Aorta (tissue), 5 donors: ENCODE measurements at places on chromosomes 2 and 18. TPM values are rescaled to one million over a fixed set of nuclear protein-coding genes. Genes with fewer than 3 reads are reported as not detected.

GRCh38 chr2:128681507-128681906 lies 362.8 kb upstream of the HS6ST1 start:
- H3K4me3 ChIP-seq, result no peak overlapping the region
- no peak for DNase-seq
- no peak overlapping the region for H3K27ac ChIP-seq

The CFAP221 gene
- total RNA-seq, result 0.69 TPM

The RUFY4 gene
- 0.45 TPM for total RNA-seq

DNA sequence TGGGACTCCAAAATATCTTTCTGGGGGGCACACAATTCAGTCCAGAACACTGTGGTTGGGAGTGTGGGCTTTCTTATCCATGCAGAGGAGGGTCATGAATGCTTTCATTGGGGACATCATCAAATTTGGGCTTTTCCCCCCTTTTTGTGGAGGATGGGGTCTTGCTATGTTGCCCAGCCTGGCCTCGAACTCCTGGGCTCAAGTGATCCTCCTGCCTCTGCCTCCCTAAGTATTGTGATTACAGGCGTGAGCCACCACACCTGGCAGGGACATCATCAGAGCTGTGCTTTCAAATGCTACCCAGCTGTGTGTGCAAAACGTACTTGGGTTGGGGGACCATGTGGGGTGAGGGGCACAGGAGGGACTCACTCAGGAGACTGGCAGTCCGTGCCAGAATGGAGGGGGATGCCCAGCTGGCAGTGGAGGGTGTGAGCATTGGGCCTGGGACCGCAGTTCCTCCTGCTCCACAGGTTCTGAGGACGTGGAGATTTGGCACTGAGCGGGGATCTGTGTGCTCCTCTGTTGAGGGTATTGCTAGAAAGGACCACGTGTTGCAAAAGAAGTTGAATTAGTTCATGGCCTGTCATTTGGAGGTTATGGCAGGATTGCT lies 24.4 kb downstream of the EMILIN2 start:
- no peak overlapping the region for H3K27ac ChIP-seq
- H3K27me3 ChIP-seq, result no peaks in the 10 kb centered on the region
- DNase-seq, result no peak
- H3K36me3 ChIP-seq, result no peaks in the 10 kb centered on the region

- no peak for DNase-seq
- H3K36me3 ChIP-seq, result no peaks in the 10 kb centered on the region
- no peaks in the 10 kb centered on the region for H3K4me1 ChIP-seq
- H3K27me3 ChIP-seq, result no peaks in the 10 kb centered on the region
- H3K4me3 ChIP-seq, result no peak overlapping the region
Observed at GRCh38 chr2:128228894-128229293, 89.8 kb downstream of the HS6ST1 start.

DNA sequence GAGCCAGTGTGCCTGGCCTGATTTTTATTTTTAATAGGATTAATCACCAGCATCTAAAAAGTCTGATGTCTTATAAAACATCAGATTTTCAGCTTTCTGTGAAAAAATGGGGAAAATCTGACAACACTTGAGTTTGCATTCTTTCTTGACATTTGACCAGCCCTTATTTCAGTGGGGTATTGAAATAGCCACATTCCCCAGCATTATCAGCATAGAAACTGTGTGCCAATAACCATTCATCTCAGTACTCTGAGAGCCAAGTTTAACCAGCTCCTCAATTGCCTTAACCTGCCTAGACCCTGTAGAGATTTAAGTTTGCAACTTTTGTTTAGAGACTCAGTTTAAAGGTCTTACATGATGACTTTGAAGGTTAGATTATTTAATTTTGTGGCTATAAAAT lies 155.0 kb downstream of the CERS6 start:
- DNase-seq, result no peak
- H3K27ac ChIP-seq, result no peak overlapping the region
- no peaks in the 10 kb centered on the region for H3K27me3 ChIP-seq
- no peak overlapping the region for H3K4me3 ChIP-seq

DNA sequence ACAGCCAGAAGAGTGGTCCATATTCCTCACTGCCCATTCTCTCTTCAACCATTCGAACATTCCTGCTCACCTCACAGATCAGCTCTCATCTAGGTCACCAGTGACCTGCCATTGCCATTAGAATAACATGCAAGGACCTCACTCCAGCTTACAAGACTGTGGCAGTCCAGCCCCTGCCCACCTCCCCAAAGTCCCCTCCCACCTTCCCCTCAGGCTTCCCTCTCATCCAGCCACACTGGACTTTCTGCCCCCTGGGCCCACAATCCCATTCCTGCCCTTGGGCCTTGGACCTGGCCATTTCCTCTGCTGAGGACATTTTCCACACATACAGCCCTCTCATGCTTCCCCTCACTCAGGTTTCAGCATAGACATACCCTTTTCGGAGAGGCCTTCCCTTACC lies 5.2 kb upstream of the TMEM177 start:
- no peaks in the 10 kb centered on the region for H3K27me3 ChIP-seq
- no peak overlapping the region for H3K4me3 ChIP-seq
- no peak for DNase-seq
- no peaks in the 10 kb centered on the region for H3K36me3 ChIP-seq

The CNTNAP5 gene
- total RNA-seq, result not detected

The LRP2 gene
- not detected for total RNA-seq

DNA sequence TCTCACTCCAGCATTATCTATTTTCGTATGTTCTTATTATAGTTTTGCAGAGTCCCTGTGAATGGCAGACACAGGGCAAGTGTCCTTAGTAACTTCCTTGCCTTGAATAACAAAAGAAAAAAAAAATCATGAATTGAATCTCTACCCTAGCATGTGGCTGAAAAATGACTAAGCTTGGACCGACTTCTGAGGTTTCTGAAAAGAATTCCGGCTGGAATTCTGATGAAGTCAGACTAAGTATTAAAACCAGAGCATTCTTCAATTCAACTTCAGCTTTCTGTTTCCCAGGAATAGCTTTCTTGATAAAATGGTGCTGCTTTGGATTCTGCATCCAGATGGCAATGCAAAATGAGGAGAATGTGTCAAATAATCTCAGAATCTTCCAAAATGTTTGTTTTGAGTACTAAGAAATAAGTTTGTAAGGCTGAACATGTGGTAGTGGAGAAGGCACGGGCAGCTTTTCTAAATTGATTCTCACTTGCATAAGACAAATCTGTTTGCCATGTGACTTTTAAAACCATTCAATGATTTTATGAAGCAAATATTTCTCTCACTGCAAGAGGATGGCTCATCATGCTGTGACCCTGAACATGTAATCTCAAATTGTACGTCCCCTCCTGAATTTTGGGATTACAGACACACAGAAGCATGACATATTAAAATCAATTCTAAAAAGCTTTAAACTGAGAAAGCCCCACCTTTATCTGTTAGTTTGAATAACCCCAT lies 1462.8 kb upstream of the LRRTM1 start:
- no peak overlapping the region for H3K4me3 ChIP-seq
- H3K4me1 ChIP-seq, result no peaks in the 10 kb centered on the region
- H3K27ac ChIP-seq, result no peak overlapping the region
- H3K27me3 ChIP-seq, result no peaks in the 10 kb centered on the region
- no peak for DNase-seq

GRCh38 chr2:137964066-137964858 lies at the start of gene HNMT:
Gene HNMT (plus strand): TSS chr2:137964473. CDS start chr2:137964492, 19 bp downstream.
- DNase-seq, result no peak
- H3K4me1 ChIP-seq, result peaks cover 2% of the 10 kb centered on the region
- peak within 1 kb of the TSS; percentile 83 for H3K27ac ChIP-seq

DNA sequence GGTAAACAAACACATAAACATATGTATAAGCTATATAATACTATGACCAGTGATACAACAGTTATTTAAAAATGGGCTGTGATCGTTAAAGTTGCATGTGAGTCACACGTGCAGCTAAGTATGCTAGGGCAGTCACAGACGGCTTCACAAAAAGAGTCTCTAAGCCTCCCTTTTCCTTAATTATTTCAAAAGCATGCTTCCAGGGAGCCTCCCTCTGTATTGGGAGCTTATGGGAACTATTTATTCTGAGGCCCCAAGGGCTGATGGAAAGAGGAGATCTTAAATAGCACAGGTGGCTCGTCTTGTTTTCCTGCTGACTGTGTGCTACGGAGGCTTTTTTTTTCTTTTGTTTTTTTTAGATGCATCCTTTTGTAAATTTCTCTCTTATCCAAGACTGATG lies 94.3 kb downstream of the ADCYAP1 start:
- H3K36me3 ChIP-seq, result no peaks in the 10 kb centered on the region
- DNase-seq, result no peak
- H3K27me3 ChIP-seq, result no peaks in the 10 kb centered on the region
- no peak overlapping the region for H3K27ac ChIP-seq
- H3K4me3 ChIP-seq, result no peak overlapping the region

- H3K27me3 ChIP-seq, result no peaks in the 10 kb centered on the region
- peak overlapping the region; percentile 55 for H3K27ac ChIP-seq
- peaks cover 2% of the 10 kb centered on the region for H3K36me3 ChIP-seq
- no peak for DNase-seq
- H3K4me3 ChIP-seq, result no peak overlapping the region
Observed at GRCh38 chr2:111139637-111140317, 19.1 kb downstream of the BCL2L11 start.

DNA sequence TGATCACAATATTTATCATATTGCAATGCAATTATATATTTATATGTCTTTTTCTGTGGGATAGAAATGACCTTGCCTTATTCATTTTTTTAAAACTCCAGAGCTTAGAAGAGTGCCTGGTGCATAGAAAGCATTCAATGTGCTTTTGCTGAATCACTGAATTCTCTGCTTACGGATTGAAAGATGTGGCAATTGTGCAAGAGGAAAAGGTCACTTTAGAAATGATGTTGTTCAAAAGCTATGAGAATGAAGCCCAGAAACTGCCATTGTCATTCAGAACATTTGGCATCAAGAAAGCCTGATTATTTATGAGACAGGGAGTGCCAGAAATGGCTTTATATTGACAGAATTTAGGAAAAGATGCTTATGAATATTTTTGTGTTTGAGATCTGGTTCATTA lies 678.6 kb upstream of the CDH2 start:
- no peaks in the 10 kb centered on the region for H3K36me3 ChIP-seq
- peaks cover 2% of the 10 kb centered on the region for H3K4me1 ChIP-seq
- no peak overlapping the region for H3K4me3 ChIP-seq
- no peak overlapping the region for H3K27ac ChIP-seq
- H3K27me3 ChIP-seq, result no peaks in the 10 kb centered on the region

DNA sequence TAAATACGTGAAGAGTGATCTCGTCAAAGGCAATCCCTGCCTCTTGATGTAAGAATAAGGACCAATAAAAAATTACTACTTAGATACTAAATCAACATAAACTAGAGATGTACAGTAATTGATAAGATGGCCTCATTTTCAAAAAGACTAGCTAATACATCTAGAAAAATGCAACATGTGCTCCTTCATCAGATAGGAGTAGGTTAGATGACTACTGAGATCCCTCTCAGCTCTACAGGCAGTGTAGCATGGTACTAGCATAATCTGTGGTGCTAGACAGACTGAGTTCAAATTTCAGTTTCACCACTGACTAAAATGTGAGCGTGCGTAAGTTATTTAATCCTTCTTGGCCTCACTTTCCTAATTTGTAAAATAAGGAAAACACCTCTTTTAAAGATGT lies 82.6 kb upstream of the FRZB start:
- no peak for DNase-seq
- no peaks in the 10 kb centered on the region for H3K27me3 ChIP-seq
- no peaks in the 10 kb centered on the region for H3K36me3 ChIP-seq
- peaks cover 2% of the 10 kb centered on the region for H3K4me1 ChIP-seq
- H3K27ac ChIP-seq, result no peak overlapping the region

DNA sequence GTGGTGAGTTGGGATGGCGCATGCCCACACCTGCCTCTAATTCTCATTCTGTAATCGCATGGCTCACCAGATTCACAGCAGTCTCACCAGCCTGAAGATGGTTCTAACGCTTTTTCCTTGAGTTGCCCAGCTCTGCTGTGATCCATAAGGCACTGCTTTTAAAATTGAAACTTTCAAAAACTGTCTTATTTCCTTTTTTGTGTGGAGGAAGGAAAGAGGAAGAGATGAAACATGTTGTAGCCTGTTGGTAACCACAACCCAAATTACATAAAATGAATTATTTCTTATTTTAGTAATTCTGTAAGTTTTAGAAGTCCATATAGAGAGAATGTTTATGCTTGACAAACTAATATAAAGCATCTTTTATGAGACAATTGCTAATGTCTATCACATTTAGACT lies 165.4 kb downstream of the RBM43 start:
- H3K4me3 ChIP-seq, result no peak overlapping the region
- H3K36me3 ChIP-seq, result no peaks in the 10 kb centered on the region
- DNase-seq, result no peak
- H3K27ac ChIP-seq, result no peak overlapping the region
- no peaks in the 10 kb centered on the region for H3K4me1 ChIP-seq
- no peaks in the 10 kb centered on the region for H3K27me3 ChIP-seq

The OTOS gene
- not detected for total RNA-seq

The SERPINB12 gene
- not detected for total RNA-seq

The NLRC4 gene
- total RNA-seq, result 4.2 TPM
